Activated T-cell treated with anti-CD3 and anti-CD28 coated beads for 4 hours (primary cell): ENCODE measurements at places on chromosomes 2 and 18.

DNA sequence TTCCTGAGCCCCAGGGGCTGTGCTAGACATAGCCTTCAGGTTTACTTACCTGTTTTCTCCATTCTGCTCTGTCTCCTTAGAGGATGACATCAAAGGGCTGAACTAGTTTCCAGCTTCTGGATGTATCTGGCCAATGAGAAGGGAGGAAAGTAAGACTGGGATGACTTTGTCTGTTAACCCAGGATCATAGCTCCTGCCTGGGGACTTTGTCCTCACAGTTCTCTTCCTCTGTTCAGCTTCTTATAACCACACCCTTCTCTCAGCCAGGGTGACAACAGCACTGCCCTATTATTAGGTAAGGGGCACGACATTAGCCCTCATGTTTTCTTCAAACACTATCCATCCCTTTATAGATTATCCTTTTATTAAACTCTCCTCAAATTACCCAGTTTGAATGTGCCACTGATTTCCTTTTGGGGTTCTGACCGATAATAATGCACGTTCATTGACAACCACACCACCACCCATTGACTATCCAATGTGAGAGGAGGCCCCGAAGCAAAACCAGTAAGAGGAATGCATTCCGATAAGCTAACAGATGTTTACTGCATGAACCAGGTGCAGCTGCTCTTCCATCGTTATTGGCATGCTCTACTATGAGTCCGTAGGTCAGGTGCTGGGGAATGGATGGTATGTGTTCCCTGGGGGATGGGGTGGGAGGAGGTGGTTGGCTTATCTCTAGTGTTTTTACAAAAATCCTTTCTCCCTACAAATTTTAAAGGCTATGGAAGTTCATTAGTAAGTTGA, 23.5 kb downstream of the TSN start:
- DNase-seq, result no peak

GRCh38 chr2:120419073-120419472, 73.1 kb downstream of the INHBB start:
- DNase-seq, result no peak

- DNase-seq, result no peak
These were observed 218.1 kb downstream of the WDR7 start for GRCh38 chr18:56869189-56869777.

GRCh38 chr2:20667151-20667530, 197 bp downstream of the GDF7 start:
- DNase-seq, result no peak

GRCh38 chr2:213816583-213816982, 532.3 kb downstream of the SPAG16 start:
- no peak for DNase-seq

DNA sequence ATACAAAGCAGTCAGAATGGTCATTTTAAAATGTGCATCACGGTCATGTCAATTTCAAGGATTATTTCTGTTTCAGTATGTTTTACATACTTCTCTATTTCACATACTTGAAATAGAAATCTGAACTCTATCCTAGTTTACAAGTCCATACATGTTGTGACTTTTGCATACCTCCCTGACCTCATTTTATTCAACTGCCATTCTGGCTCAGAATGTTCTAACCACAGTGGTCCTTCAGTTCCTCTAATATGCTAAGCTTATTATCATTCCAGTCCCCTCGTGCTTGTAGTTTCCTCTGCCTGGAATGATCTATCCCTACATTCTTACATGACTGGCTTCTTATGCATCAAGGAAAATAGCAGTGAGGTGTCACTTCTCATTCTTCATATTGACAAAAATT, 295.6 kb downstream of the KIAA1328 start:
- no peak for DNase-seq

DNA sequence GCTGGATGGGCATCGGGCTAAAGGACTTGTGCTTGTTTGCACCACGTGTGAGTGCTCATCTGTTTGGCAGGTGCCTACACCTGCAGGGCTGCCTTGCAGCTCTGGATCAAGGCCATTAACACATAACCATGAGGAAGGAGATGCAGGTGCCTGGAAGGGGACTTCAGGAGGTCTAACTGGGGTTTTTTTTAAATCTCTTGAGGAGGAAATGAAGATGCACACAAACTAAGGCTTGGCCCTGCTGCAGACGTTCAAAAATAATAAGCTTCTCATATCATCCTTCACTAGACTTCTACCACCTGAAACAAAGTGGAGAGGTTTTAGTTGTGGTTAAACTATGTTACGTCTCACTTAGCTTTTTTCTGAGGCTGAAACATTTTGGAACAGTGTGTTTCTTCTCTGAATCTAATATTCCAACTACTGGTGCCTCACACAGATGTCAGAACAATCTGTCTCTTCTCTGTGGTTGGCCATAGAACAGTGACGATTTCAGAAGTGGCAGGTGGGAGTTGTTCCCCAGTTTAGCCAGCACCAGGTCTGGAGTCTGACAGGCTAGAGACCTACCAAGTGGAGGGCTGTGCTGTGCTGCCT, 36.5 kb downstream of the BCL2L11 start:
- DNase-seq, result no peak

DNA sequence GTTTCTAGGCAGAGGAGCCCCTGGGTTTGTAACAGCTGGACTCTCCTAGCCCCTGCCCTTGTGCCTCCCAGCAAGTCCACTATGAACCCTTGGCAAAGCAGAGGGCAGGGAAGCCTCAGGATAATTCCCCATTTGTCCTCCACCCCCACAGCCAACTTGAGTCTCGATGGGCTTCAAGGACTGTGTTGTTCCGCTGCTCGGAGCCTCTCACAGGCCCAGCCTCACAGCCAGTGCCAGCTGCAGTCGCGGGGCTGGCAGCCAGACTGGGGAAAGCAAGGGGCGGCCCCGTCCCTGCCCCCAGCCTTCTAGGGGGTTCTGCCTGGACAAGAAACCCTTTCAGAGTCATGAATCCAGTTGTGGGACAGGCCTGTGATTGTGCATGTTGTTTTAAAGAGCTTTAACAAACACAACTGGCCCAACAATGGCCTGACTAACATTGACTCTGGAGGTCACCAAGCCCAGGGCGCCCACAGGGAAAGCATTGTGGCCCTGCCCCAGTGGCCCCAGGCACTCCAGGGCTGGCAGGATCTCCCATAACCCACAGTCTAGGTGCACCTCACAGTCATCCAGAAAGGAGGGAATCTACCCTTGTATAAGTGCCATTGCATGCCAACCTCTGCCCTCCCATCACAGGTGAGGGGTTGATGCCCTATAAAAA, 71.8 kb upstream of the DAPL1 start:
- no peak for DNase-seq

GRCh38 chr18:9756933-9757470, 48.9 kb downstream of the RAB31 start:
- DNase-seq, result no peak

DNA sequence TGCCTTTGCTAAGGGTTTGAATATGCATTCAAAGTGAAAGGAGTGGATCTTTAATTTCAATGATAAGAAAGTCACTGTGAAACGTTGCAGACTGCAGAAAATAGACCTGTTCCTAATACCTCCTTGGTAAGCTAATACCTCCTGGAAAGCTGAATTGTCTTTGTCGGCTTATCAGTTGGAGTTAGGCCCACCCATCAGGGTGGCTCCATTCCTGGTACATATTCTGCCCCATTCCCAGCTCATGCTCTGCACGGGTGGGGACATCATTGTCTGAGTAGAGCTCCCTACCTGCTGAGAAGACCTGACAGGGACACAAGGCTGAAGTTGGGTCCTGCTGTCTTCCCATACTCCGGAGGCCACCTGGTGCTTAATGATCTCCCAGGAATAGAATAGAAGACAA, 203.3 kb downstream of the EN1 start:
- DNase-seq, result no peak

DNA sequence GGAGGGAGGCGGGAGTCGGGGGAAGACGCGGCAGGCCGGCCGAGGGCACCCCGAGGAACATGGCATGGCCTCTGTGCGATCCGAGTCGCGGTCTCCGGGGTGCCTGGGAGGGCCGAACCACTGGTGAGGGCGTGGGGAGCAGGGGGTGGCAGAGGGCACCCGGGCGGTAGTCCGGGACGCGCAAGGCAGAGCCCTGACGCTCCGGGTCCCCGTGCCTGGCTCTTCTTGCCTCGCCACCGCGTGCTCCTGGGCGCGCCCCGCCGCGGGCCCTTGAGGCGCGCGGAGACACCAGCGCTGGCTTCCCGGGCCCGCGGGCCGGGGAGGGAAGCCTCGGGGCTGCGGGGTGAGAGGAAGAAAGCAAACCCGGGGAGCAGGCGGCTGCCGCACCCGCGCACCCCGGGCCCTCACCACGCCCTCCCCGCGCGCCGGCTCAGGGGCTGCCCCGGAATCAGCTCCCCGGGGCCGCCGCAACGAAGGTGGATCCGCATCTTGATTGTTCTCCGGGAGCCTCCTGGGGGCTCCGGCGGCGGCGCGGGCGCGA, 4.3 kb downstream of the SOX11 start:
- no peak for DNase-seq

DNA sequence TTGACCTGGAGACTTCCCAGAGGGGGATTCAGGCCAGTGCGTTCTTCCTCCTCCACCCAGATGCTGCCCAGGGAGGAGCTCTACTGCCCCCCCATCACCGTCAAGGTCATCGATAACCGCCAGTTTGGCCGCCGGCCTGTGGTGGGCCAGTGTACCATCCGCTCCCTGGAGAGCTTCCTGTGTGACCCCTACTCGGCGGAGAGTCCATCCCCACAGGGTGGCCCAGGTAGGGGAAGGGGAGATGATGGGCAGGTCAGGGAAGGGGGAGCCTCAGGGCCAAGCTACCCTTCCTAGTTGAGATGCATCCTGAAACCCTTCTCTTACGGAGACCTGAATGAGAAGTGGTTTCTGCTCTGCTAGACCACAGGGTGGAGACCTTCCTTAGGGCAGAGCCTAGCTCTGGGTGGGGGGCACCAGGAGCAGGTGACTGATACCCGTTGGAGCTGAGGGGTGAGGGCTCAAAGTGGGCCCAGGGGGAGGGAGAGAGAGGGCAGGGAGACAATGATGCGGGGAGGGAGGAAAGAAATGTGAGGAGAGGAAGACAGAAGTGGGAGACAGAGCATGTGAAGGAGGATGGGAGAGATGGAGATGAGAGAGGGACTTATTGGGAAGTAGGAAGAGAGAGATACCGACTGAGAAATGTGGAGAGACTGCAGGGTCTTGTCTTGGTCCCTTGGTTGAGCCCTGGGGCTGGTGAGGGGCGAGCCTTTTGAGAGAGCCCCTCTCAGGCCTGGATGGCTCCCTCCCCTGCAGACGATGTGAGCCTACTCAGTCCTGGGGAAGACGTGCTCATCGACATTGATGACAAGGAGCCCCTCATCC, 159.4 kb downstream of the DYSF start:
- DNase-seq, result no peak

GRCh38 chr2:16546128-16546754, 119.4 kb downstream of the CYRIA start:
- no peak for DNase-seq

- no peak for DNase-seq
These were observed 43.0 kb upstream of the ACKR3 start for GRCh38 chr2:236526455-236527158.

DNA sequence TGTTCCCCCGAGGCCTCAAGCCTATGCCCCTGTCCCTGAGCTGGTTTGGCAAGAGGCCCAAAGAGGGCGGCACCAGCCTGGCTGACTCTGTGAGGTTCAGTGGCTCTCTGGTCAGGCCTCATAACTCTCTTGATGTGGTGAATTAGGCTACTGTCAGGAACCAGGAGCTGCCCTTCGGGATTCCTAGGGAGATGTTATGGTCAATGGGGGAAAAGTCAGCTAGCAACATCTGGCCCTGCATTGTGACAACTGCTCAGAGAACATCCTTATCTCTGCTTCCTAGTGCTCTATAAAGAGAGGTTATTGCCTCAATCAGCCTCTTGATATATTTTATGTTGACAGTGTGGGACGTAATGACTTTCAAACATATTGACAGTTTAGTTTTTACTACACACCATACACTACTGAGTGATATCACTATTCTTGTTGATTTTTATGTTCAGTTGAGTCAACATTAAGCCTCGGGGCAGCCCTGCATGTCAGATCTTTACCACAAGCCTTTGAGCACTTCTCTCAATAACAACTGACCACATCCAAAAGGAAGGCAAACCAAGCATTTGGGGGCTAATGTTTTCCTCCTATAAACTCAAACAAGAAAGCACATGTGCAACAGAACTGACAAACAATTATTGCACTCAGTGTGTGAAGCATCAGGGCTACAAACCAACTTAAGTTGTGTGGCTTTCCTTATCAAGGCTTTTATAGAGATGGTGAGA, 448.3 kb upstream of the SLC14A2 start:
- no peak for DNase-seq

GRCh38 chr2:163693484-163693883, 42.3 kb downstream of the FIGN start:
- DNase-seq, result no peak

- DNase-seq, result no peak
These were observed 28.2 kb downstream of the UBE2F start for GRCh38 chr2:237995036-237995435.

- DNase-seq, result no peak
These were observed 191.7 kb upstream of the ALKAL2 start for GRCh38 chr2:479490-480176.

- DNase-seq, result no peak
These were observed 5.5 kb downstream of the DGKD start for GRCh38 chr2:233359823-233360222.

DNA sequence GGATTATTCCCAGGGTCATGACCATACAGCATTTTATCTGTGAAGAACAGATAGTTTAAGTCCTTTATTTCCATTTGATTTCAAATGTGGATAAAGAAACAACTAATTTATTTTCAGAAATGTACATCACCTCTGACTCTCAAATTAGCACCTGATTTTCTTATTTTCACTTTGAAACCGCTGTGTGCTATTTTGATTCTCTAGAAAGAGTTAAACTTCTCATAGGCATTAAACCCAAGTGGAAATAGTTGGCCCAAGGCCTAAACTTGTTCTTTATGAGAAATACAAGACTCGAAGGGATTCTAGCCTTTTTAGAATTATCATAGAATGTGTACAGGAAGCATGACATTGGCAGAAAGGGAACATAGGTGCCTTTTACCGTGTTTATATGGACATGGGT, 41.5 kb upstream of the LTBP1 start:
- DNase-seq, result no peak

GRCh38 chr2:235063471-235063961, 111.7 kb downstream of the SH3BP4 start:
- DNase-seq, result no peak

DNA sequence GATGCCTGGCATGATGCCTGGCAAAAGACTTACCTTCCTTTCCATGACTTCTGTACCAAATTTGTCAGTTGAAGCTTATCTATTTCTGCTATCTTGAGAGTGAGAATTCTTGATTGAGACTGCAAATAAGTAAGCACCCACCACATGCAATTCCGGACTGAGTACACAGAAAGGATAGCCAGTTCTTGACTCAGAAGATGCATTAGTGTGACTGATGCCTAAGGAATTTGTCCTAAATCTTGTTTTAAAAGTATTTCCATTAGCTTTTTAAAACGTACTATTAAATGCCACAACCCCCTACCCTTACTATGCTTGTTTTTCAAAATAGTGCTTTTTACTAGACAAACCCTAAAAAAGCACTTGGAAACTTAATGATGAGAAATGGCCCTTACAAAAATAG, 545 bp downstream of the MPP4 start:
- DNase-seq, result no peak

DNA sequence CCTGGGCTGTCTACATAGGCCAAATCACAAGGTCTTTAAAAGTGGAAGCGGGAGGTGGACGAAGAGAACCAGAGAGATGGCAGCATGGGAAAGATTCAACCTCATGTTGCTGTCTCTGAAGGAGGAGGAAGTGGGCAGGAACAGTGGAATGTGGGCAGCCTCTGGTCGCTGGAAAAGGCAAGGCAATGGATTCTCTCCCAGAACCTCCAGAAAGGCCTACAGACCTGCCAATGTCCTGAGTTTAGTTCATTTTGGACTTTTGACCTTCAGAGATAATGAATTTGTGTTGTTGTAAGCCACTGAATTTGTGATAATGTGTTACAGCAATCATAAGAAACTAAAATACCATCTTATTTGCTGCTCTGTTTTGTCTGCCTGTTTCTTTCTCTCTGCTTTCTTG, 122.5 kb downstream of the RNF152 start:
- DNase-seq, result no peak
